ENCODE measurements at places on chromosomes 2 and 18.
A peak's percentile ranks its signal among the peaks of the same experiment; 100 is the strongest.

DNA sequence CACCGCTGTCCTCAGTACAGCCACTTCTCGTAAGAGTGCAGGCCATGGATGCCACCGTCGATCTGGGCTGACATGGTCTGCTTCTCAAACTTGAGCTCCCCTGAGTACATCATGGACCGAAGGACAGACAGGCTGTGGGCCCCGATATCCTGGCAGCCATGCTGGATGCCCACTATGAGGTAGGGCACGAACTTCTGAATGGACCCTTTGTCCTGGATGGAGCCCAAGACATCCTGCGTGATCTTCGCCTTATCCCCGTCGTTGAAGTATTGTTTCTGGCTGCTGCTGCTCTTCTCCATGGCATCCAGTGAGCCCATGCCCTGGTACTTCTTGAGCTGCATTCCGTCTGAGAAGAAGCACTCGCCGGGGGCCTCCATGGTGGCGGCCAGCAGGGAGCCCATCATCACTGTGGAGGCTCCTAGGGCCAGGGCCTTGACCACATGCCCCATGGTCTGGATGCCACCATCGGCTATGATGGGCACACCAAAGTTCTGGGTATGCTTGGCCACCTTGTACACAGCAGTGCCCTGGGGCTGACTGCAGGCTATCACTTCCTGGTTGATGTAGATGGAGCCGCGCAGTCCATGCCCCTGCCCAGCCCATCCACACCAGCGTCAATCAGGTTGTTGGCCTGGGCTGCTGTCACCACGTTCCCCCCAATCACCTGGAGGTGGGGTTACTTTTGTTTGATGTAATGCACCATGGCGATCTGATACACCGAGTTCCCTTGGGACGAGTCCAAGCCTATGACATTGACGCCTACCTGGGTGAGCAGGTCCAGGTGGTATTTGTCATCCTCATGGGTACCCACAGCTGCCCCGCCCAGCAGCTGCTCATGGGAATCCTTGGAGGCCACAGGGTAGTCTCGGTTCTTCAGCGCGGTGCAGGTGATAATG, 21.8 kb downstream of the CFLAR start:
- DNase-seq = no peak

DNA sequence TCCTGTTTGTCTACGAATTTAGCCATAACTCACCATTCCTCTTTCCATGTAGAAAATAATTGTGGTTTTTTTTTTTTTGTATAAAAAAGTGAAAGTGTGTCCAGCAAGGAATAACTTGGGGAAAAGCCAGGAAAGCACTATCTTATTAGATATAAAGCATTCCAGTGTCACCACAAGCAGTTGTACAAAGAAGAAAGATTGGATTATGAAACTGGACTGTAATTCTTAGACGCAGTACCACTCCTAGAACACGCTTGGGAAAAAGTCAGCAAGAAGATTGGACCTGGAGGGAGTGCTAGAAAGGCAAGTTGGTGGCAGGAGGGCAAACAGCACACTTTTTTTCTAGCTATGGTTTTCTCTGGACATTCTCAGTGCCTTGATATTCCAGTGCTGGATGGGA, 186.7 kb downstream of the PARD3B start:
- no peak for DNase-seq

GRCh38 chr18:3328532-3328931, 66.6 kb downstream of the MYL12B start:
- DNase-seq = no peak

GRCh38 chr2:17805717-17806363, 10.4 kb upstream of the MSGN1 start:
- DNase-seq = no peak

DNA sequence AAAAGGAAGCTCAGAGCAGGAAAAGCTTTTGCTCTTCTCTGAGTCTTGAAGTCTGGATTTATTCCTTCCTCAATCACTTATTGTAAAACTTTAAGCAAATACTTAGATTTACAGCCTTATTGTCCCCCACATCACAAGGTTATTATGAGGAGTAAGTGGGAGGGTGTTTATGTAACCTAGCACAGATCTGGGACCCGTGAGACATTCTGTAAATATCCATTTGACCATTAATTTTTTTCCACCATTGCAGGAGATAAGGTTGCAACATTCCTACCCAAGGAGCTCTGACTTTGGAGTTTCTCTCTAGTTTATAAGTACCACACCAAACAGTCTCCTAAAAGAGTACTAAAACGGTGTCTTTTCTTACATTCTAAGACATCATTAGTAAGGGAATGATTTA, 52.1 kb upstream of the CTIF start:
- DNase-seq = no peak

GRCh38 chr2:108591163-108591562, 56.9 kb downstream of the LIMS1 start:
- no peak for DNase-seq

- DNase-seq = no peak
Measured at GRCh38 chr2:85002534-85002933, 31.6 kb downstream of the KCMF1 start.

DNA sequence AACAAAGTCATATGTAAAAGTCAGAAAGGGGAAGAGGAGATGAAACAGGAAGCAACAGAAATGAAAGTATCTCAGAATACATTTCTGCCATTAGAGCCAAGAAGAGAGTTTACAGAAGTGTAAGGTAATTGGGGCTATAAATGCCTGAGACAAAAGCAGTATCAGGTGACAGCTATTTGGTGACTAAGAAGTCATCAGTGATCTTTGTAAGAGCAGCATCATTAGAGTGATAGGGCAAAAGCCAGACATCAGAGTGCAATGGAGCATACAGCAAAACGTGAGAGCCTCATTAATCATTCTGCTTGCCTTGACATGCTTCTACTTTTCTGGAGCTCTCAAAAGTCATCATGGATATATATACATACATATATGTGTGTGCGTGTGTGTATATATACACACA, 804.7 kb upstream of the PIK3C3 start:
- no peak for DNase-seq

DNA sequence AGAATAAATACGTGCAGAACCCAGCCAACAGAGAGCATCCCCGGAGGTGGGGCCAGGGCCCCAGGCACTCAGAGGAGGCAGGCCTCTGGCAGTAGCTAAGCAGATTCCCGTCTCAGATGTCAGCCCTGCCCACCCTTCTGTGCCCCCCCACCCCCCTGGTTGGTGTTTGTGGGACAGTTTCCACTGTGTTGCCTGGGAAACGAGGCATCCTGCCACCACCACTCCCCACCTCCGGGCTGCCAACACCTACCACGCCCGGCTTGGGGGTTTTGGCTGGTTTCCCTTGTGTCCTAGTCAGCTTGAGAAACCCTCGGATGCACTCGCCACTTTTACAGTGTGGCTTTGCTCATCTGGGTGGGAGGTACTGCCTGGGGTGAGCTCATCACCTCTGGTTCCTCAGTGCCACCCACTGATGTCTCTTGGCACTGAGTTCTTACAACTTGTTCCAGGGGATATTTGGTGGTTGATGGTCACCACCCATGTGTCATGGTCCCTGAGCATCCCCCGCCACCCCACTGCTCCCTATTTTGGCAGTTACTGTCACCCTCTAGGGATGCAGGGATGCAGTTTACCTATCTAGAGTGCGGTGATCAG, 72.4 kb upstream of the YWHAQ start:
- peak; percentile 8 for DNase-seq

DNA sequence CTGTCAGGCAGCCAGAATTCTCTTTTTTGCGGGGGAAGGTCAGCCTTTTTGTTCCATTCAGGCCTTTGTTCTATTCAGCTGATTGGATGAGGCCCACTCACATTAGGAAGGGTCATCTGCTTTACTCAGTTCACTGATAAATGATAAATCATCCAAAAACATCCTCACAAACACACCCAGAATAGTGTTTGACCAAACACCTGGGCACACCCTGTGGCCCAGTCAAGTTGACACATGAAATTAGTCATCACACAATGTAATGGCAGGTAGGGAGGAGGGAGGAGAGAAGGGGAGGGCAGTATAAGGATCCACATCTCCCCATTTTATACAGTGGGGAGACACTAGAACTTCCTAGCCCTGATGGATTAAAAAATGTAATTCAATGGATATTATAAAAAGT, 8.3 kb upstream of the RMC1 start:
- peak; percentile 15 for DNase-seq

DNA sequence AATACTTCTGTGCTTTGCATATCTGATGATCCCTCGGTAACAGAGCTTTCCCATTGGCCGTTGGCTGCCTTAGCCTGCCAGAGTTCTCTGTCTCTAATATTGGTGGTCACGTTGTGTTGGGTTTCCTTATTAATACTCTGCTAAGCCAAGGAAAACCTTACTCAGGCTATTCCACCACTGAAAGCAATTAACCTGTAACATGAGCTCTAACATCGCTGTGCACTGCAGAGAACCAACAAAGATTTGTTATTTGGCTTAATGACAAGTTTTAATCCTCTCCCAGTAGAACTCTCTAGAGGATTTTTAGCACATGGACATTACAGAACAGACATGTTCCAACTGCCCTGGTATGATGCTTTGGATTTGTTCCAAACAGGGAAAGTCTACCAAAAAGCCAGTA, 825.9 kb upstream of the POU3F3 start:
- no peak for DNase-seq

GRCh38 chr18:10006311-10006893, 92.6 kb downstream of the VAPA start:
- DNase-seq = no peak

DNA sequence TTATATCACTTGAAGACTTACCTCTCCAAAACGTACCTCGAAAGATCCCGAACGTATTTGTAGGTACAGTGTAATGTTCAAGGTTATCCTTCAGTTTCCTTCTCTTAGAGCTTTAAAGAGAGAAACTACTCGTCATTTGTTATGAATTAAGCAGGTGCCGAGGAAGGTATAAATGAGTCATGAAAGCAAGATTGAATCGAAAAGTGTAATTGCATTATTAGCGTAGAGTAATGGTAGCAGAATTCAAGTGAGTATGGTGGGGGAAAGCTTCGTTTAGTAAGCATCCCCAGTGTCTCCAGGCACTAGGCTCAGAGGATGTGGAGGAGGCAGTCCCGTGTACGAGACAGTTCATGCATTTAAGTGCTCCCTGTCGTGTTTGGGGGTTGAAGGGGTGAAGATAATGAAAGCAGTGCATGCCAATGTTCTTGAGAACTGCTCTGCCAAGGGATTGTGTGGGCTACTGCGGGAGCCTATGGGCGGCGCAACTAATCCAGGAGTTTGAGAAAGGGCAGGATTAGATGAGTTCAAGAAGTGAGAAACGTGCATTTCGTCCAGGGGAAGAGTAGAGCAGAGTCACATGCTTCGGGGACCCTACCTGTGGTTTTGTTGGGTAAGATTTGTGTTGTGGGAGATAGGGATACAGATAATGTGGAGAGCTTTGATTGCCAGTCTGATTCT, 858 bp downstream of the POLR1B start:
- peak; percentile 18 for DNase-seq

GRCh38 chr2:47221039-47221438, 65.9 kb upstream of the STPG4 start:
- no peak for DNase-seq

DNA sequence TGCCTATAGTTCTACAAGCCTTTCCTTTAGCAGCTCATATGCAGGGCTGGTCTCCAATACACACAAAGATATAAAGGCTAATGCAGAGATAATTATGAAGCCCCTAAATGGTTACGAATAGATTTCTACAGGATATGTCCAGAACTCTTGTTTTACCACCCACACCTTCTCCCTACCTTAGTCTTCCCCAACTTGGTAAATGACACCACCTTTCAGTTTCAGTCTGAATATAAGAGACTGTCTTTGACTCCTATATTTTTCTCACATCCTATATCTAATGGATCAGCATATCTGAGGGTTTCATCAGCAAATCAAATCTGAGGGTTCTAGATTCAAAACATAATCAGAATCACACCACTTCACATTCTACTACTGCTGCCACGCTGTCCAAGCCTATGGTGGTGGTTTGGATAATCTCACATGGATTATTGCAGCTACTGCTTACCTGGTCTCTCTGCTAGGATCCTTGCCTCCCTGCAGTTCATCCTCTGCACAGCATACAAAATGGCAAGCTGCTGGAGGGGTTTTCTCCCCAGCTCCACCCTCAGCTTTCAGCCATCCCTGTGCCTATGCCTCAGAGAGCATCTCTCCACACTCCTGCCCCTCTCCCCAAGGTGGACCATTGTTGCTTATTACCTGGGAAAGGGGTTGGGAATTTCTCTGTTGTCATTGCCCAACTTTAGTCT, 178.0 kb upstream of the SPOPL start:
- no peak for DNase-seq

GRCh38 chr2:11288431-11288830, 56.0 kb downstream of the ROCK2 start:
- no peak for DNase-seq

GRCh38 chr2:42250925-42251324, 81.8 kb downstream of the EML4 start:
- DNase-seq = no peak

DNA sequence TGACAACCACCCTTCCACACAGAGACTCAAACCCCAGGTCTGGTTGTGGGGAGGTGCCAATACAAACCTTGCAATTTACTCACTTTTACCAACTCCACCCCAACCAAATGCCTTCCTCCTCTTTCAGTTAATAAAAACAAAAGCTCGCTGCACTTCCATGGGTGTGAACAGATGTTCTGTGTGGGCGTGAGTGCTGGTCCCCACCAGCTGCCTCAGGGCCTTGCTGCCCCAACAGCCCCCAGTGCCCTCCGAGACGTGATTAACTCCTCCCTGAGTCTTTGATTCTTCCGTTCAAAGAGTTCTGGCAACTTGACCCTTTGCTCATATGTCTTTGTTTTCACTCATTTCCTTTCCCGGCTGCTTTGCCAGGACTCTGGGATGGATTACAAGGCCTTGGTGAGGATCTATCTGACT, 258.9 kb upstream of the CXCR4 start:
- no peak for DNase-seq

- no peak for DNase-seq
Measured at GRCh38 chr2:232386490-232386739, 7.9 kb downstream of the ALPP start.

DNA sequence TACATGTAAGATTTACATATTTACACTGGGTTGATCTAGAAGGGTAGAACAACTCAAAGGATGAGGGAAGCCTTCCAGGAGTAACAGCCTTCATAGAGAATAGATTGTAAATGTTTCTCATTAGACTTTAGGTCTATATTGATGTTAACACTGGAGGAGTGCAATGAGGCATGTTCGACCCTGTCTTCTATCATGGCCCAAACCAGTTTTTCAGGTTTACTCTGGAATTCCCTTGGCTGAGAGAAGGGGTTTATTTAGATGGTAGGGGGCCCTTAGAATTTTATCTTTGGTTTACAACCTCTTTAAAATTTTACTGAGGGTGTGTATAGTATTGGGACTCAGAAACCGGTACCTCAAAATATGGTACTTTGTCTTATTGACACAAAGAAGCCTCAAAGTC, 634.9 kb upstream of the PIK3C3 start:
- no peak for DNase-seq

All from Calu3 (cell line).